Uterus (tissue), 4 donors: ENCODE measurements at places on chromosomes 3 and 15. TPM values are rescaled to one million over a fixed set of nuclear protein-coding genes. Genes with fewer than 3 reads are reported as not detected.

DNA sequence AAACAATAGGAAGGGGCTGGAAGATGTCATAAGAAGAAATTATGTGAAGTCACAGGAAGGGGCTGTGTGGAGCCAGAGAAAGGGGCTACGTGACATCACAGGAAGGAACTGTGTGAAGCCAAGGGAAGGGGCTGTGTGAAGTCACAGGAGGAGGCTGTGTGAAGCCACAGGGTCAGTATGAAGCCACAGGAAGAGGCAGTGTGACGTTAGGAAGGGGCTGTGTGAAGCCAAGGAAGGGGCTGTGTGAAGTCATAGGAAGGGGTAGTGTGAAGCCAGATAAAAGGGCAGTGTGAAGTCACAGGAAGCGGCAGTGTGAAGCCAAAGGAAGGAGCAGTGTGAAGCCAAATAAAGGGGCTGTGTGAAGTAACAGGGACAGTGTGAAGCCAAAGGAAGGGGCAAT lies 32.5 kb downstream of the GASK1A start:
- H3K4me1 ChIP-seq, result no peaks in the 10 kb centered on the region
- H3K4me3 ChIP-seq, result no peak overlapping the region
- no peak overlapping the region for H3K27ac ChIP-seq
- no peaks in the 10 kb centered on the region for H3K27me3 ChIP-seq
- no peaks in the 10 kb centered on the region for H3K36me3 ChIP-seq

- no peaks in the 10 kb centered on the region for H3K27me3 ChIP-seq
- no peaks in the 10 kb centered on the region for H3K4me1 ChIP-seq
Observed at GRCh38 chr15:78362716-78363380, 22.7 kb downstream of the CRABP1 start.

DNA sequence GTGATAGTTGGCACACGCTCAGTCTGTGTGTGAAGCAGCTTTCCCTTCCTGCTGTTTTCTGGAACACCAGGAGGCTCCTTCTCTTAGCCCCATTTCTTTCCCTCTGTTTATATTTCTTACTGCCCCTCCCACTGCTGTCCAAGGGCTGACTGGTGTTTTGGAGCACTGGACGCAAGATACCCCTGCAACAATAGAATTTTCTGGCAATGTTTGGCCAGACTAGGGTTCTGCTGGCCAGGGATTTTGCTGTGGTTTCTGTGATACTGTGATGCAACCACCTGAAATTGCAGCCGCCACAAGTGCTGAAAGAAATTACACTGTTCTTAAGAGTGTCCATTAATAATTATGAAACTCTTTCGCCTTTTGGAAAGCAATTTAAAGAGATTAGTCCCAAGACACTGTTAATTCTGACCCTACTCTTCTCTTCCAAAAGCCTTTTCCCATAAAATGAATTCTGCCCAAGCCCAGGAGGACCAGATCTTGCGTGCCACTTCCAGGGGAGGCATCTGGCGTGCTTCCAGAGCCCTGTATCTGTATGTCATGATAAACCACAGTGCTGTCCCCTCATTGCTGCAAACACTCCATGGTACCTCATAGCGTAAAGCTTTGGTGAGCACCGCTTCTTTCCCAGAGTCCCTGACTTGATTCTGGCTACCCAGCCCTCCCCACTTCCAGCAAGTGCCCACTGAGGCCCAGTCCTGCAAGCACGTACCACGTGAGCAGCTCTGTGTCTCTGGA lies 159.4 kb upstream of the CHRM5 start:
- H3K36me3 ChIP-seq, result no peaks in the 10 kb centered on the region
- H3K4me1 ChIP-seq, result no peaks in the 10 kb centered on the region
- no peaks in the 10 kb centered on the region for H3K27me3 ChIP-seq
- H3K4me3 ChIP-seq, result no peak overlapping the region
- no peak for DNase-seq

DNA sequence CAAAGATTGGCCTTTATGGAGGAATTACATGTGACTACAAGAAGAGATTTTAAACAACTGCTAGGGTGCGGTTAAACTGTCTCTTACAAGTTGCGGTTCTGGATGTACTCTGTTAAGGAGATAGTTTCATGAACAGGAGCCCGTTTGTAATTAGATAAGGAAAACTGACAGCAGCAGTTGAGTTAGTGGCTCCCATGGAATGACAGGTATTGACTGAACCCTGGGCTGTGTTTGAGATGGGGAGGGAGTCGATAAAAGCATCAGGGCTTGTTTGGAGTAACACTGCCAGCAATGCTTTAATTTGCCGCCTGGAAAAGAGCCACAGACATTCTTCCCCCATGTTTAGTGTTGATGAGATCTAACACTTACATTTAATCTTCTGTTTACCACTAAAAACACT lies 139.9 kb downstream of the ROBO2 start:
- H3K4me1 ChIP-seq, result no peaks in the 10 kb centered on the region
- H3K4me3 ChIP-seq, result no peak overlapping the region
- H3K27ac ChIP-seq, result no peak overlapping the region
- DNase-seq, result no peak
- H3K36me3 ChIP-seq, result no peaks in the 10 kb centered on the region

GRCh38 chr3:146125951-146126350 lies 35.0 kb downstream of the PLOD2 start:
- no peaks in the 10 kb centered on the region for H3K36me3 ChIP-seq
- peak overlapping the region; percentile 78 for H3K27ac ChIP-seq
- peak; percentile 21 for DNase-seq

DNA sequence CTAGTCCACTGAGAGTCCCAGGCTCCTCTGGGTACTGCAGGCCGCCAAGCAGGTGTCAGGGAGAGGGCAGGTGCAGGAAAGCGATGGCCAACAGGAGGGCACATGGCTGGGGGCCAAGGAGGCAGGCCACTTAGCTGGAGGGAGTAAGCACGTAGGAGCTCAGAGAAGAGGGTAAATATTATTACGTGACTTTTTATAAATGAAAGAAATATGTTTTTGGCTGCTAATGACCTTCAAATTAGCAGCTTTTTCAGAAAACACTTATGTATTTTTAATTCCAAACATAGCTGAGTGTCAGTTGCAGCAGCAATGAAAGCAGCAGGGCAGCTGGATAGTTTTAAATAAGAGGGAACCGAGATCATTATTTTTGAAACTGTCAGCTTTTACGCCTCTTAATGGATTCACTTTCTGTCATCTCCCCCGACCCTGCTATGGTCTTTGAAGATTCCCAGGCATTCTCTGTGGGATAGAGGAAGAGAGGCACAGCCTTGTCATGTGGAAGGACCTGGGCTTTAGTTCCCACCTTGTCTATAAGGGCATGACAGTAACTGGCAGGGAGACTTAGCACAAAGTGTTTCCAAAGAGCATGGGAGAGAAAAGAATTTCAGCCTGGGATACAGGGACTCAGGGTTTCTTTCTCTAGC lies 477.1 kb downstream of the EPHB1 start:
- no peak for DNase-seq
- no peak overlapping the region for H3K27ac ChIP-seq
- H3K27me3 ChIP-seq, result no peaks in the 10 kb centered on the region
- no peak overlapping the region for H3K4me3 ChIP-seq

DNA sequence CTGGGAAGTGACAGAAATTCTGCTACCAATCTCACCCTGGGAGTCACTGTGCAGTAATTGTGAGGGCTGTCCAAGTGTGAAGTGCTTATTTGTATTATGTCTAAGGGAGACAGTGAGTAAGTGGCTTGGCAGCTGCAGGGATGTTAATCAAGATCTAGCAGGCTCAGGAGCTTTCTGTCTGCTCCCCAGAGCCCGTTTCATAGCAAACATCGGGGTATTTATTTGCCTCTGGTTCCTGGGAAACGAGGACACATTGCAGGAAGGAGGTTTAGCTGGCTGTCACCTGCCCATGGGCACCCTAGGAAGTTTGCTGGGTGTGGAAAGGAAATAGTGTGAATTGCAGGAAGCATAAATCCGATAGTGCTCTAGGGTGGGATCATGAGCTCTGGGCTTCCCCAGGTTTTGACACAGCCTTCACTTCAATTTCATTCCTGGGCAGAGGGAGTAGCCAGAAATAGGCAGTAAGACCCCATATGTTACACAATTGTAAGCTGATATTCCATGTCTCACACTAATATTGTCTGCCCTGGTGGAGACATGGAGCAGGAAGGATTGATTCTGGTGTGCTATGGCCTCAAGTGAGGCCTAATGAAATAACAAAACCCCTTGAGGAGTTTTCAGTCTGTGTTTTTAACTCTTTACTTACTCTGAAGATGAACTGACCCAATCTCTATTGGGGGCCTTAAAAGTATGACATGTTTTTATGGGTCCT lies 74.1 kb upstream of the MITF start:
- H3K27ac ChIP-seq, result no peak overlapping the region
- no peak overlapping the region for H3K4me3 ChIP-seq
- H3K4me1 ChIP-seq, result no peaks in the 10 kb centered on the region
- H3K27me3 ChIP-seq, result no peaks in the 10 kb centered on the region

DNA sequence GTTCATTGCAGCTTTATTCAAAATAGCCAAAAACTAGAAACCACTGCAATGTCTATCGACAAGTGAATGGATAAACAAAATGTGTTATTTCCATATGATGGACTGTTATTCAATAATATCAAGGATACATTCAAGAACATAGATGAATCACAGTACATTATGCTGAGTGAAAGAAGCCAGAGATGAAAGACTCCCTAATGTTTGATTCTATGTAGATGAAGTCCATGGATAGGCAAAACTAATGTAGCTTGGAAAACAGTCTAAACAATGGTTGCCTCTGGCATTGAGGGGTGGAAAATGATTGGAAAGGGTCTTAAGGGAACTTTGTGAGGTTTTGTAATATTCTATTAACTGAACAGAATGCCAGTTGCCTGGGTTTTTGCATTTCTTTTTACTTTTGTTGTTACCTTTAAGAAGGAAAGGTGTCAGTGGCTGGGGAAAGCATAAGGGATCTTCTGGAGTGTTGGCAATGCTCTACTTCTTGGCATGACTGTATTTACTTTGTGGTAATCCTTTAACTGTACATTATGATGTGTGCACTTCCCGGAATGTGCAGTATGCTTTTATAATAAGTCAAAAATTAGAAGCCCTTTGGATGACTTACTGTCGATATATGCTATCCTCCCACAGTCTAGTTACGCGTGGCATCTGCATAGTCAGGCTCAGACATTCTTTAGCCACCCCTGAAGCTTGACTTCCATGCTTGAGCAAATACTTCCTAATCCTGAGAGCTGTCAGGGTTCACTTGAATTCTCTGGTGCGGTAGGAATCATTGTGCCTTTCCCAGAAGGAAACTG lies 20.5 kb upstream of the ATP10A start:
- H3K36me3 ChIP-seq, result no peaks in the 10 kb centered on the region
- no peak overlapping the region for H3K4me3 ChIP-seq
- no peaks in the 10 kb centered on the region for H3K4me1 ChIP-seq
- H3K27ac ChIP-seq, result no peak overlapping the region

GRCh38 chr15:64930019-64930652 lies 18.4 kb downstream of the ANKDD1A start:
- H3K4me1 ChIP-seq, result no peaks in the 10 kb centered on the region
- no peak overlapping the region for H3K4me3 ChIP-seq
- peak; percentile 7 for DNase-seq
- H3K27ac ChIP-seq, result no peak overlapping the region
- H3K36me3 ChIP-seq, result no peaks in the 10 kb centered on the region

GRCh38 chr3:182682263-182683241 lies 110.8 kb upstream of the ATP11B start:
- no peak overlapping the region for H3K27ac ChIP-seq
- no peaks in the 10 kb centered on the region for H3K27me3 ChIP-seq
- peak overlapping the region; percentile 41 for H3K4me3 ChIP-seq
- no peak for DNase-seq
- no peaks in the 10 kb centered on the region for H3K4me1 ChIP-seq
- no peaks in the 10 kb centered on the region for H3K36me3 ChIP-seq

DNA sequence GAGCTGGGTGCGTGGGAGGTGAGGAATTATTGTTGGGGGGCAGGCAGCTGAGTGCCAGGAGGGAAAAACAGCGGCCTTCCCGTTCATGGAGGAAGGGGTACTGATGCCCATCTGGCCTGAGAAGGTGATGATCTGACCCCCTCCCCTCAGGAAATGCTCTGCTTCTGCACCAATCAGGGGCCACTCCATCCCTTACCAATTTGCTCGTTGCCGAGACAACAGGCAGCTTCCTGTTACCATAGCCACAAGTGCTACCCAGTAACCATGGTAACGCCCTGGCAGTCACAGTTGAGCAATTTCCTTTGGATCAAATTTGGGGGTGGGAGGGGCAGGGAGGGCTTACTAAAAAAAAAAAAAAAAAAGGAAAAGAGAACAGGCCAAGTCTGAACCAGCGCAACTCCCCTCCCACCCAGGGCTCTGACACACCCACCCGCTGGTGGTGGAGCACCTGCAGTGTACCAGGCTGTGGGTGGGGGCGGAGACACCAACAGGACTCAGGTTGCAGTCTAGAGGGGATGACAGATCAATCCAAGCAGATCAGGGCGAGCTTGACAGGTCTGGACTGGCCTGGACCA lies 13.7 kb downstream of the CELF6 start:
- no peak overlapping the region for H3K27ac ChIP-seq
- peak; percentile 22 for DNase-seq
- no peaks in the 10 kb centered on the region for H3K27me3 ChIP-seq

- no peaks in the 10 kb centered on the region for H3K36me3 ChIP-seq
- no peaks in the 10 kb centered on the region for H3K4me1 ChIP-seq
- no peak overlapping the region for H3K4me3 ChIP-seq
- DNase-seq, result peak; percentile 61
- H3K27ac ChIP-seq, result no peak overlapping the region
Observed at GRCh38 chr3:179015551-179016020, 56.0 kb downstream of the ZMAT3 start.

DNA sequence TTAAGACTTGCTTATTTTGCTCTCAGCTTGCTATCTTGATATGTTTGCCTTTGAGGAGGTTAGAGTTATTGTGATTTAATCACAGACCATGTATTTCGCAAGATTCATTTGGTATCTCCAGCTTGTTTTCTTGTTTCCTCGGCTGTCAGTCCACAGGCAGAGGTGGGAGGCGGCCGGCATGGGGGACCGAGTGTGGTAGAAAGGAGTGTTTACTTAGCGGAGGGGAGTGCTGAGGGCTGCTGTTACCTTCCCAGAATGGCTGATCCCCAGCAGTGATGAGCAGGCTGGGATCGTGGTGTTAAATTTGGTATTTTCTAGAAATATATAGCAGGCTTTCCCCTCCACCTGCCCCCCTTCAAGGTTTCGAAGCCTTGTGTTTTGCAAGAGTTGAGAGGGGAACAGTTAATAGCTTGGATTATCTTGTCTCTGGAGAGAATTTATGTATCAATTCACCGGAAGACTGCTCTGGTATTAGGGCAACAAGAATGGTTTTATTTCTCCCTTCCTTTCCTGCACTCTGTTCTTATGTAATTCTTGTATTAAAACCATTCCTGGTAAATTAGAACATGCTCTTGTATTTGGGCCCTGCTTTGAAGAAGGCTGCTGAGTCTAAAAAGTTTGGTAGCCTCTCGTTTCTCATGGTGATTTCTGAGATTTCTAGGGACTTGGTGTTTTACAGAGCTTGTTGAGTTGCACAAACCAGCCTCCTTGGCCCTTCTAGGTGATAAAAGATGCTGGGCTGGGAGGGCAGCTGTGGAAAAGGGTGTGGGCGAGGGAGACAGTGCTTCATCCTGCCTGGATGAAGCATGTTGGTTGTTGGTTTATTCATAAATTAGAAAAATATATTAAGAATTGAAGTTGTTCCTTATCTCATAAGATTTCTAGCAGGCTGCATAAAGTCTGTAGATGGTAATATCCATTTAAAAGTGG lies 151.4 kb downstream of the IGF1R start:
- H3K36me3 ChIP-seq, result no peaks in the 10 kb centered on the region
- no peak for DNase-seq
- H3K27ac ChIP-seq, result peak overlapping the region; percentile 60
- peaks cover 22% of the 10 kb centered on the region for H3K4me1 ChIP-seq
- no peaks in the 10 kb centered on the region for H3K27me3 ChIP-seq

The GRAMD2A gene
- total RNA-seq, result not detected

The HCN4 gene
- not detected for total RNA-seq

The ALDH1A3 gene
- 32.9 TPM for total RNA-seq

The CELSR3 gene
- not detected for total RNA-seq
